Activated CD8-positive, alpha-beta T cell treated with anti-CD3 and anti-CD28 coated beads for 36 hours (primary cell): ENCODE measurements at places on chromosomes 4 and X. TPM values are rescaled to one million over a fixed set of nuclear protein-coding genes. Genes with fewer than 3 reads are reported as not detected.

Gene SSX3
- total RNA-seq = not detected

Gene PAPSS1
- total RNA-seq = 31.1 TPM

Gene ZBTB33
- total RNA-seq = 11.6 TPM

Gene MUC7
- total RNA-seq = not detected

Gene HSPA4L
- 4.6 TPM for total RNA-seq

Gene IDH3G
- total RNA-seq = 54.3 TPM

Gene KCND1
- total RNA-seq = 2.5 TPM

Gene PPP1R3F
- 4.8 TPM for total RNA-seq

Gene FAM241A
- 4.1 TPM for total RNA-seq

Gene RADX
- total RNA-seq = 5.6 TPM

Gene ENPEP
- not detected for total RNA-seq

Gene LUZP4
- total RNA-seq = not detected

Gene TLR1
- total RNA-seq = 1.5 TPM

Gene IL2
- total RNA-seq = 5.4 TPM

Gene NDST3
- total RNA-seq = not detected

Gene CT45A10
- total RNA-seq = not detected

Gene CCDC110
- 0.81 TPM for total RNA-seq

Gene CFAP47
- not detected for total RNA-seq

Gene SOX3
- total RNA-seq = not detected

Gene TEX13D
- 0.23 TPM for total RNA-seq

Gene DGAT2L6
- not detected for total RNA-seq

Gene TACR3
- not detected for total RNA-seq

Gene SH3D19
- total RNA-seq = not detected

Gene UCP1
- total RNA-seq = not detected

Gene PROM1
- total RNA-seq = not detected

Gene F9
- total RNA-seq = not detected

Gene UGT2B15
- not detected for total RNA-seq

Gene ADAM29
- not detected for total RNA-seq

Gene PDGFRA
- not detected for total RNA-seq

Gene TEX13C
- not detected for total RNA-seq

Gene RAP2C
- 28.7 TPM for total RNA-seq

Gene TCEAL3
- total RNA-seq = 5.6 TPM

Gene HPGD
- 5.5 TPM for total RNA-seq

Gene GPAT3
- 1.6 TPM for total RNA-seq

Gene CENPE
- total RNA-seq = 39.0 TPM

Gene TMPRSS11B
- not detected for total RNA-seq

Gene ARHGAP24
- total RNA-seq = 0.70 TPM

Gene ATOH1
- not detected for total RNA-seq

Gene BTC
- not detected for total RNA-seq
